ENCODE measurements at places on chromosomes 2 and 18.

DNA sequence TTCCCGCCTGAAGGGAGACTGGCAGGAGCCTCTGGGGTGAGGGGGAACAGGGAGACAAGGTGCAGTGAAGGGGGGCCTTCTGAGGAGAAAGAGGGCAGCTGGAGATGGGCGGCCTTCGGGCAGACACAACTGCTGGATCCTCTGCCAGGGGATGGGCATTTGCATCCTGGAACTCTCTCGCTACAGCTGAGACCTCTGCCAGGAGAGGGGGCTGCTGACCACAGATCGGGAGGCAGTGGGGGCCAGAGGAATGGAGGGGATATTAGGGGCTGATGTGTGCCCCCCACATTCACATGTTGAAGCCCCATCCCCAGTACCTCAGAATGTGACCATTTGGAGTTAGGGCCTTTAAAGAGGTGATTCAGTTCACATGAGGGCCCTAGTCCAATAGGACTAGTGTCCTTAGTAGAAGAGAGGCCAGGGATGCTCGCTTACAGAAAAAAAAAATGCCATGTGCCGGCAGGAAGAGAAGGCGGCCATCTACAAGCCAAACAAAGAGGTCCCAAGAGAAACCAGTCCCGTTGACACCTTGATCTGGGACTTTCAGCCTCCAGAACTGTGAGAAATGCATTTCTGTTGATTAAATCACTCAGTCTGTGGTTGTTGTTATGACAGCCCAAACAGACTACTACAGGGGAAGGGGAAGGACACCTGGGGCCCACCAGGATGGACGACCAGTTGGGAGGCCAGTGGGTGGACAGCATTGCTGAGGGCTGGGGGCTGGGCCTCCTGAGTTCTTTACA, 50.0 kb downstream of the TRABD2A start:
- no peak for DNase-seq

GRCh38 chr2:188557081-188557480, 265.4 kb downstream of the GULP1 start:
- DNase-seq = no peak

DNA sequence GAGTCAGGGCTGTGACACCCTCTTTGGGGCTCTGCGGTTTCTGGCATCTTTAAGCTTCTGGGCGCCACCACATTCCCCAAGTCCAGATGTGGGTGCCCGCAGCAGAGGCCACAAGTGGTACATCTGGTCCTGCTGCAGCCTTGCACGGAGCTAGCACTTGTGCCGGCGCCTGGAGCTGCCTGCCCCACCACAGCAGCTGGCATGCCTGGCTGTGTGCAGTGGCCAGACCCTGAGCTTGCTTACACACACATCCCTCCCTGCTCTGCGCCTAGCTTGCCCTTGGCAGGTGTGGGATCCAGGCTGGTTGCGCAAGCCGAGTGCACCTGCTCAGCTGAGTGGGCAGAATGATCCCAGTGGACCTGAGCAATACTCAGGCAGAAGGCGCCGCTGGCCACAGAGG, 27.3 kb downstream of the SLC4A10 start:
- no peak for DNase-seq

DNA sequence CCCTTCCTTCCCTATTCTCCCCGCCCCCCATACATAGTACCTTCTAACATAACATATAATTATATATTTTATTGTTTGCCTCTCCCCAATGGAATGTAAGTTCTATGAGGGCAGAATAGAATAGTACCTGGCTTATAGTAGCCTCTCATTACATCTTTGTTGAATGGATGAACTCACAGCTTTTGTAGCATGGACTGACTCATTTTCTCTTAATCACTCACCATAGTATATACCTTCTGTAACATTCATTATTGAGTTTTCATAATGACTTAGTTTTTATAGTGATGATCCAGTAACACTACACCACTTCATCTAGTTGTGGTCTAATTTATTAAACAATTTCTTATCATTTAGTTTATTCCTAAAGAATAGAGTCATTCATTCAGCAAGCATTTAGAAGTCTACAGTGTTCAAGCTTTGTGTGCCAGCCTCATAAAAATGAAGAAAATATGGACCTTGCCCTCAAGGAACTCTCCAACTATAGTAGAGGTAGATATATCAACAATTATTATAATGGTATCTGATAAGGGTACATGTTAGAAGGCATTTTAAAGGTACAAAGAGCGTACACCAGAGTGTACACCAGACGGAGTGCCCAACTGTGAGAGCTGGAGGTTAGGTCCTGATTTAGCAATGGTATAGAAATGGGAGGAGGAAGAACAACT, 31.1 kb downstream of the NCOA1 start:
- no peak for DNase-seq

GRCh38 chr2:148552675-148553331, 91.7 kb upstream of the EPC2 start:
- peak; percentile 70 for DNase-seq

DNA sequence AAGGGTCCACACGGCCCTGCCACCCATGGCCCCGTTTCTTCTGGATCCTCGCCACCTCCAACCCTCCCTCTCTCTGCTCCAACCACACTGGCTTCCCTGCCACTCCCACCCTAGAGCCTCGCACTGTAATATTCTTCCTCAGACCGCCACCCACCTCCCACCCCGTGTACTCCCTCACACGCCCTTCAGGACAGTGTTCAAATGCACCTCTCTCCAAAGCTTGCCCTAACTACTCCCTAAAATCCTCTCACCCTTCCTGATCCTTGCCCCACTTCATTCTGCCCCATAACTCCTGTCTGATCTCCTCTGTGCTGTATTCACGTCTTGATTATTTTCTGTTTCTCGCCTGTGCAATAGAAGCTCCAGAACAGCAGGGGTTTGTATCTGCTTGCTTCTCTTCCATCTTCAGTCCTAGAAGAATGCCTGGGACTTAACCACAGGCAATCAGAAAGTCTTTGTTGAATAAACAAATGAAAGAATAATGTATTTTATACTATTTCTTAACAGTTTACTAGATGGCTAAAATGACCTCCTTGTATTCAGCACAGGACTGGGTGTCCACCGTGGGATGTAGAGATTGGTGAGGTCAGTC, 25.5 kb downstream of the EPB41L3 start:
- no peak for DNase-seq

DNA sequence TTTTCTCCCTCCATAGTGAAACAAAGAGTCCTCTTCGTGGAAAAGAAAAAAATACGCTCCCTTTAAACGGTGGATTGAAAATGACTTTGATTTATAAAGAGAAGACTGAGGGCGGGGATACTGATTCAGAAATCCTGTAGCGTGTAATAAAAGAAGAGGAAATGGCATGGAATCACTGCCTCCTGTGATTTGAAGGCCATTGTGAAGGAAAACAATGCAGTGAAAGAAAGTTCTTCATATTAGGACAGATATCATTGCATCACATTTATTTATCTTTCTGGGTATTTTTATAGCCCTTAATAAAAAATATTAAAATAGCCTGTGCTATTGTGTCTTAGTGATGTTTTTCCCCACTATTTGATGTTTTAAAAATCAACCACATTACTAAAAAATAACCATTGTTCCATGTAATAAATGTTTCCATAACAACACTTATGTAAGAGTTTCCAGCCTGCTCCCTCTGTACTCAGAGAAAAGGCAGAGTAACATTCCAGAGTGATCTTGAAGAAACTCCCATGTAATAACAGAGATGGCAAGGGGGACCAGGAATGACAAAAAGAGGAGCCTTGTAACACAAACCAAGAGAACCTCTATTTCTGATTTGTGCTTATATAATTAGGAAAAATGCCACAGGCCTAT, 8.0 kb downstream of the MRPL33 start:
- DNase-seq = no peak

DNA sequence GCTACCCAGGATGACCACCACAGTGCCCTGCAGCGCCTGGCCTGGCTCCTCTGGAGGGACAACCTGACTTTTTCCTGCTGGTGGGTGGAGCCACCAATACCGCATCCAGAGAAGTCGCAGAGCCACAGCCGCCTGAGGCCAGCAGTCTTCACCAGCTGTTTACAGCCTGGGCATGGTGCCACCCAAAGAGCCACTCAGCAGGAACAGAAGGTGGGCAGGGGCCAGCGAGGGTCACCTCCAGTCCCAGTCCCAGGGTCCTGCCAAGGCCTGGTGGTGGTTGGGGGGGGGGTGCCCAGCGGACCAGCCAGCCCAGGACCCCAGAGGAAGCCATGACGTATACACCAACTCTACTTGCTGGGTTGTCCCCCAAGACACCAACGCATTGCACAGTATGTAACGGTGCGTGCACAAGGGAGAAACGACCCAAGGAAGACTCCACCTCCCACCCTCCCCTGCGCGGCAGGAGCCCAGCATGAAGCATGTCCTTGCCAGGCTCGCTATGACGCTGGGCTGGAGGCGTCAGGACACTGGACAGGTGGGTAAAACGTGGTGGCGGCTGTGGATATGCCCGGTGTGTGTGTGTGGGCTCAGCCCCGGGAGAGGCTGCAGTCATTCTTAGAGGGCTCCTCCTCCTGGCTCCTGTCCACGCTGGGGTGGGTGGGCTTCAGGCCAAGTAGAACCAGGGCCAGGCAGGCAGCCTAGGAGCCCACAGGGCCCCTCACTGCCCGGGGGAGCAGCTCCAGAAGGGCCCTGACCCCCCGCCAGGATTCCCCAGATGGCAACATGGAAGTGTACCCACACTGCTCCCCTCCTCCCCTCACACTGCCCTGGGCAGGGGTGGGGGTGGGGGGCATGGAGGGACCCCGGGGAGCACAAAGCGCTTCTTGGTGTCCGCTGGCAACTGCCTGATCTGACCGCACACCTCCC, 49.3 kb downstream of the HS6ST1 start:
- DNase-seq = no peak

GRCh38 chr2:99035920-99036319, 99.9 kb upstream of the CRACDL start:
- no peak for DNase-seq

GRCh38 chr2:16478434-16479210, 187.0 kb downstream of the CYRIA start:
- DNase-seq = no peak

All from activated CD4-positive, alpha-beta T cell treated with anti-CD3 and anti-CD28 coated beads, Interleukin-2, amount 10 ng/mL, durations not matched to agents 7 days and 5 days (primary cell).